ENCODE measurements at places on chromosomes 4 and X.
A peak's percentile ranks its signal among the peaks of the same experiment; 100 is the strongest.

DNA sequence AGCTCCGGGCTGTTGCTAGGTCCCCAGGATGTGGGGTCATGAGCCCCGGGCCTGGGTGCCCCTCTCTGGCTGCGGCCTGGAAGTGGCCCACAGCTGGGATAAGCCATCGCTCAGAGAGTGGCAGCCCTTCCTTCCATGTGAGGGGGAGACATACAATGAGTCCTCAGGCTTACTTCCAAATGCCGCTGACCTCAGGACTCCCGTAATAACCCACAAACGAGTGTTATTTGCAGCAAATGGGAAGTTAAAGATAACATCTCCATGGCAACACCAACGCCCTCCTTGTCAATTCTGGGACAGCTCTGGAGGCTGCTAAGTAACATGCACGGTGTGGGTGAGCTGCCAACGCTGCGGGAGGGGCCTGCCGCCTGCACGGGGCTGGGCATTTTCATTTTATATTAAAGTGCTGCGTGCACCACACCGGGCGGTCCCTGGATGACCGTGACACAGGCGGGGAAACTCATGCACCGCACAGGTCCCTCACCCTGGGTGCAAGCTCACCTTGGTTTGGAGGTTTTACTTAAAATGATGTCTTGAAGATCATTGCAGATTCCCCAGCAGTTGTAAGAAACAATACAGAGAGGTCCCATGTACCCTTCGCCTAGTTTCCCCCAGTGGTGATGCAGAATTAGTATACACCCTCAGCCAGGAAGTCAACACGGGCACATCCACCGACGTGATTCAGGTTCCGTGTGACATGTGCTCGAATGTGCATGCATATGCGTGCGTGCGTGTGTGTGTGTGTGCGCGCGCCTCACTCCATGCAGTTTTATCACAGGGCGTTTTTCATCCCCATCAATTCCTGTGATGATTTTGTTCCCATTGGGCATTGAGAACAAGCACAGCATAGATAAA, 79.4 kb downstream of the ABLIM2 start:
- DNase-seq, result peak; percentile 34

- DNase-seq, result no peak
Observed at GRCh38 chrX:18884916-18885315, 99.0 kb downstream of the PHKA2 start.

DNA sequence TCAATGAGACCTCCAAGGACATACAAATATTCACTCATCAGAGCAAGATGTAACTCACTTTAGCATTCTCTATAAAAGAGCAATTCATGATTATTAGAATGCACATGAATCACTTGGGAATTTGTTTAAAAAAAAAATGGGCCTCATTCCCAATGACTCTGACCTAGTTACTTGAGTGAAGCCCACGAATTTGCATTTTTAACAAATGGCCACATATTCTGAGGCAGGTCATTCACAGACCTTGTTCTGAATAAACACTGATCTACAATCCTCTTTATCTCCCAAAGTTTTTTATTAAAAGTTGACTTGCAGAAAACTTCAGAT, 255.1 kb upstream of the VEGFC start:
- DNase-seq, result peak; percentile 6

DNA sequence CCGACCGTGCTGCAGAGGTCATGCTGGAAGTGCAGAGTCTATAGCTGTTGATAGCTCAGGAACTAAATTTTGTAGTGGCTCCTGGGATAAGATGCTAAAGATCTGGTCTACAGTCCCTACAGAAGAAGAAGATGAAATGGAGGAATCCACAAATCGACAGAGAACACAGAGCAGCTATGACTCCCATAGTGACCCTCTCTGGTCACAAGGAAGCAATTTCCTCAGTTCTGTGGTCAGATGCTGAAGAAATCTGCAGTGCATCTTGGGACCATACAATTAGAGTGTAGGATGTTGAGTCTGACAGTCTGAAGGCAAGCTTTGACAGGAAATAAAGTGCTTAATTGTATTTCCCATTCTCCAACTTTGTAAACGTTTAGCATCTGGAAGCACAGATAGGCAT, 8.8 kb downstream of the MANBA start:
- no peak for DNase-seq

DNA sequence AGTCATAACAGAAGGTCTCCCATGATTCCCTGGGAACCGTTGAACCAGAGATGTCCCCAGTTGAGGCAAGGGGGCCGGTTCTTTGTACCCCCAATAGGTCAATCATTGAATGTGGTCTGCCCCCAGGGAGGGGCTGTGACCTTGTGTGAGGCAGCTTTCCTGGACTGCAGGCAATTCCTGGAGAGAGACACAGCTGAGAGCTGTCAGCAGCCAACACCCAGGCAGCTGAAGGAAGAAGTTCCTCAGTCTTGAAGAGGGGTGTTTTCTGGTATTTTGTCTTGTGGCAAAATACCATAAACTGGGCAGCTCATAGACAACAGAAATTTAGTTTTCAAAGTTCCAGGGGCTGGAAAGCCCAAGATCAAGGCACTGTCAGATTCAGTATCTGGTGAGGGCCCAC, 185.7 kb upstream of the ATP6AP2 start:
- no peak for DNase-seq

GRCh38 chr4:15021311-15021710, 19.0 kb downstream of the CPEB2 start:
- no peak for DNase-seq

DNA sequence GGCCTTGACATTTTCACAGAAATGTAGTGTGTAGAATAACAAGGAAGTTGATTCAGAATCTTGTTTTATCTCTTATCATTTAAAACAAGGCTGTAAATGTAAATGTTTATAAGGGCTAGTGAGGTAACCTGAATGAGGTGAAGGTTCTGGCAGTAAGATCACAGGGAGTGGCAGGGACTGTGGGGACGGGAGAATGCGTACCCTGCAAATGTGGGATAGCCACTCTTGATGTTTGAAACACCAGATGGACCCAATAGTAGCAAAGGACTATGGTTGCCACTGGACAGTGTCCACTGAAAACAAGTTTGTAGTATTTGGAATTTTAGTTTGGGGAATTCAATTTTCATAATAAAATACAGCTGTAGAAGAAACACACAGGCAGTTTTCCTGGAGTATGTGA, 155.3 kb downstream of the FHIP1A start:
- DNase-seq, result no peak

DNA sequence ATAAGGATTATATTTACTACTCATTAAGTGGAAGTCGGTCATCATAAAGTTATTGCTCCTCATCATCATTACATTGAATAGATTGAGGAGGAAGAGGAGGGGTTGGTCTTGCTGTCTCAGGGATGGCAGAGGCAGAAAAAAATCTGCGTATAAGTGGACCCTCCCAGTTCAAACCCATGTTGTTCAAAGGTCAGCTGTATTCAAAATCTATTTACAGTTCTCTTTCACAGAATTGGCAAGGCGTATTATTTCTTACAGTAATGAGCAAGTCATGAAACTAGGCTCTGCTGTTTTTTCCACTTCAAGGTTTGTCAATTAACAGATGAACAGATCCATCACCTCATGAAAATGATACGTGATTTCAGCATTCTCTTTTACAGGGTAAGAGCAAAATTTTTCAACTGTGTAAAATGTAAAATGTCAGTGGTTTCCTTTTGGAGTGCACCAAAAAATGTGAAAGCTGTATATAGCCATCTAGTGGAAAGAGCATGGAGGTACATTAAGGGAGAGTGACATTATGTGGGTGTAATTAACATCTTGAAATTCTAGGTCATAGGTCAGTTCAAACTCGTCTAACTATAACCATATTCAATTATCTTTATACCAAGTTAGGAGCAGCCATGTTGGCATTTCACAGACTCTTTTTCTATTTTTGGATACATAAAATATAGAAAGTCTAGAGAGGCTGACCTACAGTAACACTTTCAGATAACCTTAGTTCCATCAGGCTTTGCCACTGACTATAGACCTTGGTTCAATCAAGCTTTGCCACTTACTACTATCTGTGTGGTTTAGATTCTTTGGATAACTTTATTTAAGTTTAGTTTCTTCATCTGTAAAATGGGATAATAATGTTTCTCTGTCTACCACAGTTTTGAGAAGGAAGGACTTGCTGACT, 30.1 kb downstream of the NEIL3 start:
- peak; percentile 30 for DNase-seq

GRCh38 chr4:13309751-13310150, 174.4 kb downstream of the RAB28 start:
- peak; percentile 92 for DNase-seq

- no peak for DNase-seq
Observed at GRCh38 chr4:188021548-188022249, 26.1 kb downstream of the ZFP42 start.

- DNase-seq, result no peak
Observed at GRCh38 chr4:76760193-76760592, 137.8 kb downstream of the SOWAHB start.

- DNase-seq, result no peak
Observed at GRCh38 chrX:103704863-103705262, 5.8 kb upstream of the TMEM31 start.

DNA sequence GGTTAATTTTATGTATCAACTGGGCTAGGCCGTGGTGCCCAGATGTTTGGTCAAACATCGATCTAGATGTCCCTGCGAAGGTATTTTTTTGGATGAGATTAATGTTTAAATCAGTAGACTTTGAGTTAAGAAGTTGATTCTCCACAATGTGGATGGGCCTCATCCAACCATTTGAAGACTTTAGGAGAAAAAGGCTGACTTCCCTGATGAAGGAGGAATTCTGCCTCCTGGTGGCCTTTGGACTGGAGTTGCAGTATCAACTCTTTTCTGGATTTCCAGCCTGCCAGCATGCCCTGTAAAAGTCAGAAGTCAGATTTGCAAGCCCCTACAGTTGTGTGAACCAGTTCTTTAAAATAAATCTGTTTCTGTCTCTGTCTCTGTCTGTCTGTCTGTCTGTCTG, 91.4 kb downstream of the STK32B start:
- peak; percentile 5 for DNase-seq

- no peak for DNase-seq
Observed at GRCh38 chr4:90126805-90127204, 389 bp upstream of the CCSER1 start.
